ENCODE measurements at places on chromosomes 7 and 10.

DNA sequence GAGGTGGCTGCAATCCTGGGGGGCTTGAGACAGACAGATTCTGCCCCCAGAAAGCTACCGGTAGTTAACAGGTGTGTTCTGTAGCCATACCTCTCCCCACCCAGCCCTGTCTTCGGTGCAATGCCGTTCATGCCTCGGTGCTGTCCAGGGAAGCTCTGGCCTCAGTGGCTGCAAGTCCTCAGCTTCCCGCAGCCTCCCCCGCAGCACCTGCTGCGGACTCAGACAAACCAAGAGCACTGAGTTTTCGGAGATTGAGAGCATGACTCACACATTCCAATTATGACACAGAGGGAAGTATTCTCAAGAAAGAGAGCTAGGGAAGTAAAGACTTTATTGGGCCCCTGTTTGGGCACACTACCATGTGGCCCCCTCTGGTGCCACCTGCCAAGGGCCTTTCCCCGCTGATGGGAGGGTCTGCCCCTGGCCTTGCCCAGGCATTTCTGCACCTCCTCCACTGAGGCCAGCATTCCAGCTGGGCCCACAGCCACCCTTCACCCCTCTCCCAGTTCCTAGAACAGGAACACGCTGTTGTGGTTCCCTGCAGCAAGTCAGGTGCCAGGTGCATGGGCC lies 30.2 kb upstream of the EZH2 start:
- no peak for DNase-seq

DNA sequence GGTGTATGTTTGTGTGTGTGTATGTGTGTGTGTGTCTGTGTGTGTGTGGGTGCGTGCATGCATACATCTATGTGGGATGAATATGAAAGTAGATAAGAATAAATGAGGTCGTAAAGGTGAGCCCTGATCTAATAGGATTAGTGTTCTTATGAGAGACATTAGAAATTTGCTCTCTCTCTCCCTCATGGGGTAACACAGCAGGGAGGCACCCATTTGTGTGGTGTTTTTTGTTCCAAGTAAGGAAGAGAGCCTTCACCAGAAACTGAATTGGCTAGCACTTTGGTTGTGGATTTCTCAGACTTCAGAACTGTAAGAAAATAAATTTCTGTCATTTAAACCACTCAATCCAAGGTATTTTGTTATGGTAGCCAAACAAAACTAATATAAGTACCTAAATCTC lies 353.7 kb upstream of the CHRM2 start:
- no peak for DNase-seq

DNA sequence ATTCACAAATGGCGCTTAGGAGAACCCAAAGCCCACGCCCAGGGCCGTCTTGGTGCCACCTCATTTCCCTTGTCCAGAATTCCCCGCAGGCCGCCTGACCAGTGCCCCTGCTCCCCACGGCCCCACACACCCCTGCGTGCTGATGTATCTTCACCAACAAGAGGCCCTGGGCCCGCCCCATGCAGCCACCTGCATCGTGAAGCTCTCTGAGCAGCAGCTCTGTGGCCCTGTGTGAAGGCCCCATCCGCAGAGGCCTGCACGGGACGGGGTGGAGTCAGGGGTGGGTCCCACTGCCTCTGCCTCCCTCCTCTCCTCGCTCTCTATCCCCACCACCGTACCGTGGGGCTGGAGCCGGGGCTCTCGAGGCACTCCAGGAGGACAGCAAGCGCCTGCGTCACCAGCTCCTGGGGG lies 14.7 kb downstream of the BRAT1 start:
- DNase-seq, result no peak

DNA sequence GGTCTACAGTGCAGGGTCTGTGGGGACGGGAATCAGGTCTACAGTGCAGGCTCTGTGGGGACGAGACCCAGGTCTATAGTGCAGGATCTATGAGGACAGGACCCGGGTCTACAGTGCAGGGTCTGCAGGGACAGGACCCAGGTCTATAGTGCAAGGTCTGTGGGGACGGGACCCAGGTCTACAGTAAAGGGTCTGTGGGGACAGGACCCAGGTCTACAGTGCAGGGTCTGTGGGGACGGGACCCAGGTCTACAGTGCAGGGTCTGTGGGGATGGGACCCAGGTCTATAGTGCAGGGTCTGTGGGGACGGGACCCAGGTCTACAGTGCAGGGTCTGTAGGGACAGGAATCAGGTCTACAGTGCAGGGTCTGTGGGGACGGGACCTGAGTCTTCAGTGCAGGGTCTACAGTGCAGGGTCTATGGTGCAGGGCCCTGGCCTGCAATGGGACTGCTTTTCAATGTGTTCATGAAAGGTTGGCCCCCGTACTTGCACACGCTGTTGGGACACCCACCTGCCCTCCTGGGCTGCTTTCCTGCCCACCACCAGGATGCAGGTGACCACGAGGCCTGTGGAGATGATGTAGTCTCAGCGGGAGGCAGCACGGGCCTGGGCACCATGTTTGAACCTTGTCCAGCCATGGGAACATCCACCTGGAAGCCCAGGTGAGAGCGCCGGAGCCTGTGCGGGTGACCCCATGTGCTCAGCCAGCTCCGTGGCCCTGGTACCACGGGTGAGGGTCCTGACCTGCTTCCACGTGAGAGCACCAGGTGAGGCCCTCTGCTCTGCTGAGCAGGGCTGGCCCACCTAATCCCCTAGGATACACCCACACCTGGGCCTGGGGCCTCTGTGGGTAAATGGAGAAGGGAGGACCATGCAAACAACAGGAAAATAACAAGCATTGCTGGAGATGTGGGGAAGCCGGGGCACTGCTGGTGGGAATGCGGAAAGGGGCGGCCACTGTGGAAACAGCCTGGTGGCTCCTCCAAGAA lies 91.4 kb upstream of the DIP2C start:
- no peak for DNase-seq

DNA sequence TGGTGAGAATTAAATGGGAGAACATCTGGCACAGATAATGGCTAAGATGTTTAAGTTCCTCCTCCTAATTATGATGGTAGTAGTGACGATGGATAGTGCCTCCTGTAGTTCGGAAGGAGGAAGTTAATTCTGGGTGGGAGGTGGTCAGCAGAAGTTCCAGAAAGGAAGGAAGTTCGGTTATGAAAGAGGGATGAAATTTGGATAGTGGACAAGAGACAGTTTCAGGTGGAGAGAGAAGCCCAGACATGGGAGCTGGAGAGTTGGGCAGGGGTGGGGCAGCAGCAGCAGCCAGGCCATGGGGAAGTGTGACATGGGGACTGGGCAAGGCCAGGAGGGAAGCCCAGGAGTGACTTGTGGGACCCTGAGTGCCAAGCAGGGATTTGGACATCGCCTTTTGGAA lies 99.5 kb downstream of the CCNY start:
- no peak for DNase-seq

GRCh38 chr7:28738412-28738811 lies 219.7 kb downstream of the TRIL start:
- DNase-seq, result no peak

GRCh38 chr7:15228831-15229230 lies 326.3 kb upstream of the DGKB start:
- DNase-seq, result no peak

GRCh38 chr10:3853547-3854303 lies 68.7 kb upstream of the KLF6 start:
- no peak for DNase-seq

DNA sequence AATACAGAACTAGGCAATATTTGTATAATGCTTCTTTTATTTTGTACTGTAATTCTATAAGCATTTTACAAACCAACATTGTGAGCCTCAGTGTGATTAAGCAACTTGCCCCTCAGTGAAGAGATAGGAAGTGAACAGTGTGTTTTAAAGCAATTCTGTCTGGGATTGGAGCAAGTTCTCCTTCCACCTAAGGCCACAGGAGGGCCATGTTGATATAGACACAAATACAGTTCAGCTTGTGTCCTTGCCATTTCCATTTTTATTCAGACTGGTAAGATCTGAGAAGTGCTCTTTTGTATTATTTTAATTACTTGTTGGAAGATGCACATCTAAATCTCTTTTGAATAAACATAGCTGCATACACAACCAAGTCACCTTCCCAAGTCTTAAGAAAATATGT lies 416.3 kb upstream of the COBL start:
- no peak for DNase-seq

- DNase-seq, result no peak
Measured at GRCh38 chr10:45198486-45199204, 116.8 kb downstream of the OR13A1 start.

DNA sequence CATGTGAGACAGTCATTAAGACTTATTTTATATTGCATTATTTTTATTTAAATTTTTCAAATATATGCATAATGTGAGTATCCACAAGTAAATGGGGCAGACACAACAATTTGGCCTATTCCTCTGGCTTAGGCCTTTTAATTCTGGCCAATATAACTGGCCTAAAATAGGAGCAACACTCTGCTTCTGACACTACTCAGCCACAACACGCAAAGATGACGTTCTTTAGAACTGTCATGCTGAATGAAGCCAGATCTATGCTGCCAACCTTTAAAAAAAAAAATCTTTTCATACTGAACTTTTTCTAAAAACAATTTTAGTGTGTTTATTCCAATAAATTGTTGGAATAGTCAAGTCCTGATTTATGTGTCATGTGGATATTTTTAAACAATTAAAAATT lies 355.0 kb upstream of the BMPER start:
- no peak for DNase-seq

DNA sequence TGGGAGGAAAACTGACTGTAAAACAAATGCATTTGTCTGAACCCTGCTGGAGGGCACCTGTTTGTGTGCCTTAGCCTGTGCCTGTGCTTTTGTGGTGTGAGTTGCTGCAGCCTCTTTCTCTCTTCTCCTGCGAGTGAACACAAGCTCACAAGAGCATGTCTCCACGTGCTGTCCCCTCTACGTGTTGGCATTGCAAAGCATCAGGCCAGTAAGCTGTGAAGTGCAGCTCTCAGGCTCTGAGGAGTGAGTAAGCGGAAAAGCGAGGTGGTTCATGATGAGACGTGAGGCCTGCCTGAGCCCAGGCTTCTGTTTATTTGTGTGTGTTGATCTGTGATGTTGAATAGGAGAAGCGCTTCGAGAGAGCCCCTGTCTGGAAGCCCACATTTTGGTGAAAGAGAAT lies 85.6 kb upstream of the PDCD4 start:
- DNase-seq, result no peak

DNA sequence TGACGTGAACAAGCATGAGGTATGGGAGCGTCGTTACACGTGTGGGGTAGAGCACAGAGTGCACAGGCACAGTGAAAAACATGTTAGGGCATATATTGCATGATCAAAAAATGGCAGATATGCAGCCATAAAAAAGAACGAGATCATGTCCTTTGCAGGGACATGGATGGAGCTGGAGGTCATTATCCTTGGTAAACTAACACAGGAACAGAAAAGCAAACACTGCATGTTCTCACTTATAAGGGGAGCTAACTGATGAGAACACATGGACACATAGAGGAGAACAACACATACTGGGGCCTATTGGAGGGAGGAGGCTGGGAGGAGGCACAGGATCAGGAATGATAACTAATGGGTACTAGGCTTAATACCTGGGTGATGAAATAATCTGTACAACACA lies 66.3 kb downstream of the TACC2 start:
- DNase-seq, result no peak

DNA sequence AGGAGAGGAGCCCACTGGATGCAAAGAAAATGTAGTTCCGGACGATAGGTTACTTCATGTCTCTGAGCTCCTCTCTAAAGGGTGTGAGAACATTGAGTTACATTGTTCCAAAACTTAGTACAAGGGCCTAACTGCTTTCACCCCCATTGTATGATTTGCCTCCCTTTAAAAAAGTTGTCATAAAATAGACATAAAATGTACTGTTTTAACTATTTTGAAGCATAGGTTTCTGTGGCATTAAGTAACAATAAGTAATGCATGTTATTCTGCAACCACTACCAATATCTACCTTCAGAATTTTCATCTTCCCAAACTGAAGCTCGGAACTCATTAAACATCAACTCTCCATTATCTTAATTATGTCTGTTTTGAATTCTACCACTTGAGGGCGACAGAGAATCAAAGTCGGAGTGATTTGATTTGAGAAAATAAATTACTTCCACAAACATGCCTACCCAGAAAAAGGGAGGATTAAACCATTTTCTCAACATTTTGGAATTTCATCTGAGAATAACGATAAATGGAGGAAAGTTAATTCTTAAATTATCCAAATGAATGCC lies 2.7 kb downstream of the IGFBP1 start:
- no peak for DNase-seq

DNA sequence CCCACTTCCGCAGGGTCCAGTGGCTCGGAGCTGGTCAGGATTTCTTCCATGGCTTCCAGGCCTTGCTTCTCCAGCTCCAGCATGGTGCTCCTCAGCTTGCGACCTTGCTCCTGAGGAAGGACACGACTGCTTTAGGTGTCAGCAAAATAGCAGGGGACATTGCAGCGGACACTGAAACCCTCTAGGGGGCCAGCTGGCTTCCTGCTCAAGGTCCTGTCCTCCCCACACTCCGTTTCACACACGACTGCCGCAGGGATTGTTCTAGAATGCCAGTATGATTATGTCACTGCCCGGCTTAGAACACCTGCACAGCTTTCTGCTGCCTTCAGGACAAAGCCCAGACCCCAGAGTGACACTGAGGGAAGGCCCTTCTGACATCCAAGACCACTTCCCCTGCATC lies 65.6 kb downstream of the SCRN1 start:
- no peak for DNase-seq

- DNase-seq, result no peak
Measured at GRCh38 chr10:72802763-72803505, 90.6 kb upstream of the OIT3 start.

GRCh38 chr7:28483112-28483511 lies 70.8 kb downstream of the CREB5 start:
- DNase-seq, result no peak

DNA sequence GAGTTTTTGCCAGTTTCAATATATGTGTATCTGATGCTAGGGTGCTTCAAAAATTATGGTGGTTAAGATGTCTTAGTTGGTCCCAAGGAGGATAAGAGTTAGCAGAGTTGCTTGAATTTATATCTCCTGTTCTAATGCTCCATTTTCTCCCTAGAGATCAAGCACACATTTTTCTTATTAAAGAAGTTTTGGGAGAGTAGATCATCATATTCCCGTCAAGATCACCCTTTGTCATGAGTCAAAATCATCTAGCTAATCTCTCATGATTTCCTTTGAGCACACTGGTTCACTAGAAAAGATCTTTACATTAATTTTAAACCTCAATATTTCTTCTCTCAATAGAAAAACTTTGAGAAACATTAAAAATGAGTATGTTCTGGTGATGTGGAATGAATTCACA lies 429.9 kb upstream of the SEMA3A start:
- no peak for DNase-seq

- no peak for DNase-seq
Measured at GRCh38 chr10:101164020-101164419, 32.9 kb downstream of the TLX1 start.

GRCh38 chr7:151320263-151320845 lies 21.3 kb upstream of the NUB1 start:
- no peak for DNase-seq

GRCh38 chr10:31975157-31975765 lies 46.6 kb upstream of the ARHGAP12 start:
- DNase-seq, result no peak

- no peak for DNase-seq
Measured at GRCh38 chr7:10221084-10221483, 752.6 kb upstream of the PHF14 start.

- no peak for DNase-seq
Measured at GRCh38 chr7:139752604-139753003, 25.2 kb downstream of the HIPK2 start.

GRCh38 chr10:314381-314780 lies 179.1 kb downstream of the ZMYND11 start:
- DNase-seq, result no peak

Measured in activated T-helper 1 cell treated with Interleukin-2 at 50 U/mL for 16 hours (primary cell).